ENCODE measurements at places on chromosomes 3 and 15. TPM values are rescaled to one million over a fixed set of nuclear protein-coding genes. Genes with fewer than 3 reads are reported as not detected.

The CDHR4 gene
- not detected for total RNA-seq

The RETNLB gene
- not detected for total RNA-seq

GRCh38 chr15:85821545-85821944 is 26.8 kb upstream of the KLHL25 start:
- DNase-seq = no peak

GRCh38 chr3:69504232-69504631 is 118.3 kb upstream of the FRMD4B start:
- no peak for DNase-seq

Data from cerebellum (tissue), 4 donors.